ENCODE measurements at places on chromosomes 5 and 9.

DNA sequence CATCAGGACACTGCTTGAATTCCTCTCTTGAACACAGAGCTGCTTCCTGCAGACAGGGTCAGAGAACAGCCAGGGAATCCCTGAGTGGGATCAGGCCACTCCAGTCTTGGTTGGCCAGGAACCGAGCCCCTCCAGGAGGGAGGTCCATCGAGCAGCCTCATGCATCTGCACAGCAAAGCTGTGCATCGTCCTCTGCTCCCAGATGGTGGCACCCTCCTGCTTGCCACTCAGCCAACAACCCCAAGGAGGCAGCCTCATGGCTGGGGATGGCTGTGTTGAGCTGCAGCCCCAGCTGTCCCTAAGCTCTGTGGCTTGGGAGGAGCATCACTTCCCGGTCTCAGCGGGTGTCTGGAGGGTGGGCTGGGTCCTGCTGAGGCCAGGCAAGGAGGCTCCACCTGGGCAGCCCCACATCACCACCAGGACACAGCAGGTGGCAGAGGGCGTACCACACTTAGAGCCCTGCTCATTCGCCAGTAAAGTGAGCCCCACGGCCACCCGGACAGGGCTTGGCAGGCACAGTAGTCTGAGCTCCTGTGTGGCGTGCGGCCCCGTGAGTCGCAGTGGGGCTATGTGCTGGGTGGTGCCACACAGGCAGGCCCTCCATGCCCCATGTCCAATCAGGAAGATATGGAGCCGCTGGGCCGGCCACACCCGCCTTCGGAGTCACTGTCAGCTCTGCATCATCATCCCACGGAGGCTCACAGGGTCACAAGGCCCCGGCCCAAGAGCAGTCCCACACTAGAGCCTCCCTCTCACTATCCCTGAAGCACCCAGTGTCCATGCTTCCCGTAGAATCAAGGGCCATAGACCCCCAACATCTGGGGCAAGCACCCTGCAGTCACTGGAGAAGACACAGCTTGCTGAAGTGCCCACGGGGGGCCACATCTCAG lies 11.9 kb downstream of the LPCAT1 start:
- no peak for DNase-seq

- DNase-seq = no peak
Observed at GRCh38 chr9:125886365-125886764, 139.2 kb downstream of the PBX3 start.

DNA sequence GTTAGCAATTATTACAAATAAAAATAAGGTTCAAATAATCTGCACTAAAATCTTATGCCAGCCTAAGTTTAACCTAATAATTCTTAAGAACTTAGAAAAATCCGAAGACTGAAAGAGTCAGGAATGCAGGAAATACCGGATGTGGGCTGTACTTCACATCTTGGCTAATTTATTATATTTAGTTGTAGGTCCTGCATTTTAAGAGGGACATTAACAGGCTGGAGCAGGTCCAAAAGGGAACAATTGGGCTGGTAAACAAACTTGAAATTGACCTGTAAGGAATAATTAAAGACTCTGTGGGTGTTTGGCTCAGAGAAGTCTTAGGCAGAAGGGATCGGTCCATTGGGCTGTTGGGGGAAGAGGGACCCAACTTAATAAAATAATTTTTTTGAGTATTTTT lies 18.4 kb downstream of the GLRA1 start:
- DNase-seq = no peak

DNA sequence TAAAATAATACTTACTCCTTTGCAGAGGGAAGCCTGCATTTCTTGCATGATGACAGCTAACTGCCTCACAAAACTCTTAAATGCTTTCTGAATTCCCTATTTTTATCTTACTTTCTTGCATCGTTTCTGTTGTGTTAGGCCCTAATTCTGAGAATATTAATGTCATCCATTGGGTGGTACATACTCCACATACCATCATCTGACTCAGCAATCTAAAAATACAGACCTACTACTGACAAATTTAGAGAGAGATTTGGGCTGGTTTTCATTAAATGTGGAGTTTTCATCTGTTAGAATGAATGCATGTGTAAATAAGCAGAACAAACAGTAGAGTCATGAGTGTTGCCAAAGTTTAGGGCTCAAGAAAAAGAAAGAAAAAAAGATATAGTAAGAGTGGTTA lies 26.5 kb upstream of the KCNN2 start:
- DNase-seq = no peak

GRCh38 chr9:87464110-87464991 lies 33.3 kb upstream of the DAPK1 start:
- peak; percentile 81 for DNase-seq

DNA sequence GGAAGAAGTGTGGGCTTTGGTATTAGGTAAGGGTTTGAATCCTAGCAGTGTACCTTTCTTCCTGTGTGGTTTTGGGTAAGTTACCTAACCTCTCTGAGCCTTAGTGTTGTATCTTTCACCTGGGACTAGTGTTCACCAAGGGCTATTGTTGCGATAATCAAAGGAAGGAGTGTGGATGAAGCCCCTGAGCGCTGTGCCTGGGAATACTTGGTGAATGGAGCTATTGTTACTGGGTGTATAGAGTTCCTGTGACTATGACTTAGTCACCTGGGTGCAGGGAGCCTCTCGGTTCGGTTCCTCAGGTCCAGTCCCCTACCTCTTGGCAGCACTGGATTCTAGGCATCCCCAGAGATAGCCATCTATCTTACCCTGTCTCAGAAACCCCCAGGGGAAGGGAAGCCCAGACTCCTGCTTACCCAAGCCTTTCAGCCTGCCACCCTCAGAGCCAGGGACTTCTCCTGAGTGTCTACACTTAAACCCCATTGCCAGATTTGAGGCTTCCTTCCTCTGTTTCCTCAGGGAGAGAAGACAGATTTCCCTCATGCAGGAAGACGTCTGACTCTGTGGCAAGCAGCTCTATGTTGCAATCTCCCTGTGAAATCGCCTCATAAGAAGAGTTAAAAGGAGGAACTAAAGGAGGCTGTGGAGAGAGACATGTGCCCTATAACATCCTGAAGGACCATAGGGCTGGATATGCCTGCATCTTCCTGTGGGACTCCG lies 181.0 kb upstream of the PITX1 start:
- no peak for DNase-seq

DNA sequence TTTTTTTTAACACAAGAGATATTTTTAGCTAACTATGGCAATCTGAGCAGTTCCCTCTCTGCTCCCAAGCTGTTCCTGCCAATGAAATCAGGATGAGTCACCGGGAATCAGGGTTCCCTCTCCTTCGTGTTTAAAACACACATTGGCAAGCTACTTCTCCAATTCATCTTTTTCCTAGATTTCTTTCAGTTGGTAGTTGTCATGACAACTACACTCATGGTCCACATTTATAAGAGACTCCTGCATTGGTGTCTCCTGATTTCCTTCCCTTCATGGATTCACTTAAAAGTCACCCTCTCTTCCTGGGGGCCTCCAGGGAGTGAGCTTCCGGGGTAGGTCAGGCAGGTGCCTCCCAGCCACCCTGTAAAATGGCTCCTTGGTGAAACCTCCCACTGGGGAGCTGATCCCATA lies 72.3 kb upstream of the NIPAL4 start:
- peak; percentile 51 for DNase-seq

DNA sequence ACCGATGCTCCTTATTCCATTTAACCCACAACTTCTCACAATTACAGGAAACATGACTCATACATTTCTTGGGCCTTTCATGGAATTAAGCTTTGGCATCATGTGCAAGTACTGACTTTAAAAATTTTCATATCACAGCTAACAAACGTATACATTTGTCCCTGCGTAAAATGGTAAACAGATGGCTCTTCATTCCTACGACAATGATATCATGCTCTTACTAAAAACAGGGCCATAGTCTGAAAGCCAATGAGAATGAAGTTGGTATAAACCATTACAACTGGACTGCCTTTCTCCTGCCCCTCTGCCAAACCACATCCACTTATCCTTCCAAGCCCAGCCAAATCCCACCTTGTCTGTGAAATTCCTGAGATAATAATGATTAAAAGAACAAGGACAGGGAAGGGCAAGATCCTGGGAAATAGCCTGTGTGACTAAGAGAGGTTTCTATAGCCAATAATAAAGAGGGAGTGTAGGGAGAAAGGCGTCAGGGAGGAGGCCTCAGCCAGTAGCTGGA lies 44.9 kb upstream of the ZNF366 start:
- DNase-seq = no peak

DNA sequence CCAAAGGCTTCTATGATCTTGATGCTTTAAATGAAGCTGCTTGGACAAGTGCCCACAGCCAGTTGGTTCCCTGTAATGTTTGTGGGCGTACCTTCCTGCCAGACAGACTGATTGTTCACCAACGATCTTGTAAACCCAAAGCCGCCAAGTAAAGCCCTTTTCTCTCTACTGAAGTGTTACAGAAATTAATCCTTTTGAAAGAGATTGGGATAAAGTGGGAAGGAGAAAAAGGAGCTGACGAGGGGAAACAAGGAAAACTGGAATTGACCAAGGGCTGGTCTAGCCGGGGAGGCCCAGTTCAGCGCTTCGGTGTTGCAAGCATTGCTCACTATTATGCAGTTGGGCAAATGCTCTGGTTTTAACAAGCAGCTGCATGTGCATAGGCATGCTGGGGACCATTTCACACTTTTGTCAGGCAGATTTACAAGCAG lies 53.2 kb downstream of the ZNF474 start:
- no peak for DNase-seq

DNA sequence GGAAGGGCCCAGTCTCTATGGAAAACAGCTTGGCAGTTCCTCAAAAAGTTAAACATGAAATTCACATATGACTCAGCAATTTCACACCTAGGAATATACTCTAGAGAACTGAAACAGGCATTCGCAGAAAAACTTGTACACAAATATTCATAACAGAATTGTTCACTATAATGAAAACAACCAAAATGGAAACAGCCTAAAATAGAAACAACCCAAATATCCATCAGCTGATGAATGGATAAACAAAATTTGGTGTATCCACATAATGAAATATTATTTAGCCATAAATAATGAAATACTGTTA lies 4.8 kb upstream of the GPR150 start:
- DNase-seq = peak; percentile 63

- DNase-seq = no peak
Observed at GRCh38 chr9:101736717-101737116, 1.7 kb downstream of the GRIN3A start.

- peak; percentile 15 for DNase-seq
Observed at GRCh38 chr5:129541648-129542251, 81.7 kb downstream of the ADAMTS19 start.

DNA sequence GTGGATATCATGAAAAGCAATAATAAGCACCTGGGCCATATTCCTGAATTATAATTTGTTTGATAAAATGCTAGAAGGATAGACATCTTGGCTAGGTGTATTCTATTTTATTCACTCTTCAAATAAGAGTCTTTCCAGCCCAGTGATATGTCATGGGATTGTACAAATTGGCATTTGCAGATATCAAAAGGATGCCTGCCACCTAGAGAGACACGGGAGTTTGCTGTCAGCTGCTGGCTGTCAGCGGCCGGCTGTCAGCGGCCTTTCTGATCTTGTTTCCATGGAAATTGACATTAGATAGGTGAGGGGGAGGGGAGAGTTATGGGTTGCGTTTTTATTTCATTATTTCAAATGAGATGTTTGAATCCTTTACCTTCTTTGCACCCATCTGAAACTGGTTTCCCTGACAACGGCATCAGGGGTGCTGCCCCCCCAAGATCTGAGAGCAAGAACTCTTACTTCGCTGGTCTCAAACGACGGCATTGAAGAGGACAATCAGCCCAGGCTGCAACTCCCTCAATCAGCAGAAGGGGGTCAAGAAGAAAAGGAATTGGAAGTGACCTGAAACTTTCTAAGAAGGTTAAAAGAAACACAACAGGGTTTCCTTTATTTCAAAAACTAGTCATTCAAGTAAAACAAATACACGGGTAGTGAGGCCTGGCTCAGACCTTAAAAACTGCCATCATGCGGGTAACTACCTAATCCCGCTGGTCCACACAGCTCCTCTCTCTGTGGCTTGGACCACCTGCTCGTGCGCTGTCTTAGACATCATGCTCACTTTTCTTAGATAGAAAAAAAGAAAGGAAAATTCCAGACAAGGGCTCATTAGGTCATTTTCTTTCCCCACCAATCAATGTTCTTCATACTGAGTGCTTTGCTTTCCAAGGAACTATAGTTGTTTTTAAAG lies 115.7 kb downstream of the TLE1 start:
- no peak for DNase-seq

GRCh38 chr5:80035839-80036238 lies 691 bp downstream of the THBS4 start:
- no peak for DNase-seq

DNA sequence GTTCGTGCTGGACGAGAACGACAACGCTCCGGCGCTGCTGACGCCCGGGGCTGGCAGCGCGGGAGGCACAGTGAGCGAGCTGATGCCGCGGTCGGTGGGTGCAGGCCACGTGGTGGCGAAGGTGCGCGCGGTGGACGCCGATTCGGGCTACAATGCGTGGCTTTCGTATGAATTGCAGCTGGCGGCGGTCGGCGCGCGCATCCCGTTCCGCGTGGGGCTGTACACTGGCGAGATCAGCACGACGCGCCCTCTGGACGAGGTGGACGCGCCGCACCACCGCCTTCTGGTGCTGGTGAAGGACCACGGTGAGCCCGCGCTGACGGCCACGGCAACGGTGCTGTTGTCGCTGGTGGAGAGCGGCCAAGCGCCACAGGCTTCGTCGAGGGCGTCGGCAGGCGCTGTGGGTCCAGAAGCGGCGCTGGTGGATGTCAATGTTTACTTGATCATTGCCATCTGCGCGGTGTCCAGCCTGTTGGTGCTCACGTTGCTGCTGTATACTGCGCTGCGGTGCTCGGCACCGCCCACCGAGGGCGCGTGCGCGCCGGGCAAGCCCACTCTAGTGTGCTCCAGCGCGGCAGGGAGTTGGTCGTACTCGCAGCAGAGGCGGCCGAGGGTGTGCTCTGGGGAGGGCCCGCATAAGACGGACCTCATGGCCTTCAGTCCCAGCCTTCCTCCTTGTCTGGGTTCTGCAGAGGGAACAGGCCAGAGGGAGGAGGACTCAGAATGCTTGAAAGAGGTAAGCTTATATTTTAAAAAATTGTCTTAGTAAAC lies 2.2 kb downstream of the PCDHA13 start:
- no peak for DNase-seq

- no peak for DNase-seq
Observed at GRCh38 chr5:53262348-53262970, 152.9 kb upstream of the MOCS2 start.

Measured in foreskin melanocyte (primary cell).